Suprapubic skin (tissue), 4 donors: ENCODE measurements at places on chromosomes 1 and 21. TPM values are rescaled to one million over a fixed set of nuclear protein-coding genes. Genes with fewer than 3 reads are reported as not detected.

BEND5 gene
- 1.4 TPM for total RNA-seq

HES3 gene
- not detected for total RNA-seq

OLIG2 gene
- not detected for total RNA-seq

CD247 gene
- not detected for total RNA-seq

PDZK1IP1 gene
- total RNA-seq: 201 TPM

SLC2A5 gene
- 3.3 TPM for total RNA-seq

DRAXIN gene
- total RNA-seq: 0.08 TPM

CEPT1 gene
- total RNA-seq: 39.2 TPM

VASH2 gene
- total RNA-seq: 0.36 TPM

PTAFR gene
- 6.3 TPM for total RNA-seq

ATP1A2 gene
- total RNA-seq: 5.3 TPM

ZBTB37 gene
- 8.1 TPM for total RNA-seq

ALX3 gene
- not detected for total RNA-seq

IGSF9 gene
- total RNA-seq: 26.1 TPM

OR2T35 gene
- not detected for total RNA-seq

TRPM2 gene
- total RNA-seq: 3.1 TPM

TAF1A gene
- 3.9 TPM for total RNA-seq

TSPAN1 gene
- 2.1 TPM for total RNA-seq

CSF3R gene
- total RNA-seq: 2.7 TPM

LCE2B gene
- 1,442 TPM for total RNA-seq

SPRR3 gene
- total RNA-seq: not detected

LCE6A gene
- 64.6 TPM for total RNA-seq

IQGAP3 gene
- 5.2 TPM for total RNA-seq

EXTL1 gene
- 9.5 TPM for total RNA-seq

PLEKHA6 gene
- total RNA-seq: 12.2 TPM

TDRD5 gene
- total RNA-seq: 0.64 TPM

USF1 gene
- total RNA-seq: 33.9 TPM

TLR5 gene
- total RNA-seq: 14.5 TPM

SLC25A34 gene
- total RNA-seq: 3.0 TPM

MX2 gene
- total RNA-seq: 4.7 TPM

PGLYRP4 gene
- total RNA-seq: 25.0 TPM

METTL13 gene
- total RNA-seq: 21.5 TPM

NOS1AP gene
- 3.0 TPM for total RNA-seq

HORMAD1 gene
- 8.4 TPM for total RNA-seq

FCRL6 gene
- not detected for total RNA-seq

CASZ1 gene
- total RNA-seq: 168 TPM

SLC5A9 gene
- total RNA-seq: 3.0 TPM

PGBD5 gene
- 0.64 TPM for total RNA-seq

CRYZL1 gene
- total RNA-seq: 26.4 TPM

FCRL1 gene
- not detected for total RNA-seq

SDF4 gene
- 63.8 TPM for total RNA-seq

LIPI gene
- not detected for total RNA-seq

C1orf74 gene
- 18.1 TPM for total RNA-seq

GNPAT gene
- total RNA-seq: 56.9 TPM

CAPN9 gene
- total RNA-seq: 0.48 TPM

OR6N1 gene
- not detected for total RNA-seq

RGSL1 gene
- not detected for total RNA-seq

CYP4A11 gene
- total RNA-seq: not detected

CLEC20A gene
- total RNA-seq: not detected

AIRE gene
- not detected for total RNA-seq

DVL1 gene
- 105 TPM for total RNA-seq

ACOT11 gene
- 6.9 TPM for total RNA-seq

MRPS21 gene
- total RNA-seq: 30.6 TPM

CD5L gene
- total RNA-seq: not detected

HRNR gene
- total RNA-seq: not detected

AMY1B gene
- not detected for total RNA-seq

KRTAP7-1 gene
- 57.8 TPM for total RNA-seq

GBP7 gene
- total RNA-seq: not detected

SLAMF8 gene
- 2.7 TPM for total RNA-seq
